ENCODE measurements at places on chromosomes 12 and 14.

DNA sequence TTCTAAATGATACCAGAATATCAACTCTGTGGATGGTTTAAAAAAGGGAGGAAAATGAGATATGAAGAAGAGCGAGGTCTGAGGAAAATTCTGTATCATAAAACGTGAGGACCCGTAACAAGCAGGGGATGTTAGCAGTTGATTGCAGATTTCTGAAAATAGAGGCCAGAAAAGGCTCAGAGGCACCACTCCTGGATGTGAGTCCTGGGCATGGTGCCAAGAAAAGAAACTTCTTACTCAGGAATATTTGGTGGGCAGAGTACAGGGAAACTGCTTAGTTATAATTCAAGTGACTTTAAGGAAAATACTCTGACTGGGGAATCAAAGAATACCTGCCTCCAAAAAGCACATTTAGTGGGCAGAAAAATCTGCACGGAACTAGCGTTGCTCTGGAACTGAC lies 85.5 kb downstream of the PRICKLE1 start:
- no peak for DNase-seq

GRCh38 chr12:5043589-5044419 lies at the start of gene KCNA5:
KCNA5 (plus strand) TSS chr12:5043879; CDS start chr12:5044148, 269 bp downstream.
- no peak for DNase-seq

DNA sequence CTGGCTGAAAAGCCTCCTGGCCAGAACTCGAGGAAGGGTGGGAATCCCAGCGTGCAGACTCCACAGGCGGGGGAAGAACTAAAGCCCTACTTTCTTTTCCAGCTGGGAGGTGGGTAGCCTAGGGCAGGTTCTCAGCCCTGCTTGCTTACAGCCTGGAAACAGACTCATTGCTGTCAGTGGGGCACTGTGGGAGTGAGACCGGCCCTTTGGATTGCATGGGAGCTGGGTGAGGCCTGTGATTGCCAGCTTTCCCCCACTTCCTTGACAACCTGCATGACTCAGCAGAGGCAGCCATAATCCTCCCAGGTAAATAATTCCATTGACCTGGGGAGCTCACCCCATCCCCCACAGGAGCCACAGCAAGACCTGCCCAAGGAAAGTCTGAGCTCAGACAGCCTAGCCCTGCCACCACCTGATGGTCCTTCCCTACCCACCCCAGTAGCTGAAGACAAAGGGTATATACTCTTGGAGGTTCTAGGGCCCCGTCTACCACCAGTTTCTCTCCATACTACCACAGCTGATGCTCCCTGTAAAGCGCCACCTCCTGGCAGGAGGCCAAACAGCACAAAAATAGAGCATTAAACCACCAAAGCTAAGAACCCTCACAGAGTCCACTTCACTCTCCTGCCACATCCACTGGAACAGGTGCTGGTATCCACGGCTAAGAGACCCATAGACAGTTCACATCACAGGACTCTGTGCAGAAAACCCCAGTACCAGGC lies 294.1 kb downstream of the SEC23A start:
- DNase-seq = no peak

DNA sequence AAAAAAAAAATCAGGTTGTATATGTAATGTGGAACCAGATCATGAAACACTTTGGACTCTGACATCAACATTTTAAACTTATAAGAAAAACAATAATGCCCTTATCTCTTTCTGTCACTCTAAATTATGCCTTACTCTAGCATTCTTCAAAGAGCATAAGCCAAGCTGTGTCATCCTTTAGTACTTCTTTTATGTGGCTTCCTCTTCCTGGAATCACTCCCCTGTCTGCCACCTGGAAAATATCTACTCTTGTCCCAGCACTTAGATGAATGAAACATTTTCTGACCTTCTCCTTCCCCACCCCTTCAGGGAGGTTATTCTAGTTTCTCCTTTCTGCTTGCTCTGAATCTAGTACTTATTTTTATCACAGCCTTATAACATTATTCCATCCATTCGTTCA lies 101.2 kb downstream of the CNTN1 start:
- no peak for DNase-seq

GRCh38 chr12:25155022-25155576 lies 39.9 kb downstream of the DNAI7 start:
- no peak for DNase-seq

GRCh38 chr12:111503116-111503515 lies 96.0 kb downstream of the ATXN2 start:
- no peak for DNase-seq

GRCh38 chr12:50597200-50598195 lies 92.7 kb downstream of the DIP2B start:
- DNase-seq = peak; percentile 4

DNA sequence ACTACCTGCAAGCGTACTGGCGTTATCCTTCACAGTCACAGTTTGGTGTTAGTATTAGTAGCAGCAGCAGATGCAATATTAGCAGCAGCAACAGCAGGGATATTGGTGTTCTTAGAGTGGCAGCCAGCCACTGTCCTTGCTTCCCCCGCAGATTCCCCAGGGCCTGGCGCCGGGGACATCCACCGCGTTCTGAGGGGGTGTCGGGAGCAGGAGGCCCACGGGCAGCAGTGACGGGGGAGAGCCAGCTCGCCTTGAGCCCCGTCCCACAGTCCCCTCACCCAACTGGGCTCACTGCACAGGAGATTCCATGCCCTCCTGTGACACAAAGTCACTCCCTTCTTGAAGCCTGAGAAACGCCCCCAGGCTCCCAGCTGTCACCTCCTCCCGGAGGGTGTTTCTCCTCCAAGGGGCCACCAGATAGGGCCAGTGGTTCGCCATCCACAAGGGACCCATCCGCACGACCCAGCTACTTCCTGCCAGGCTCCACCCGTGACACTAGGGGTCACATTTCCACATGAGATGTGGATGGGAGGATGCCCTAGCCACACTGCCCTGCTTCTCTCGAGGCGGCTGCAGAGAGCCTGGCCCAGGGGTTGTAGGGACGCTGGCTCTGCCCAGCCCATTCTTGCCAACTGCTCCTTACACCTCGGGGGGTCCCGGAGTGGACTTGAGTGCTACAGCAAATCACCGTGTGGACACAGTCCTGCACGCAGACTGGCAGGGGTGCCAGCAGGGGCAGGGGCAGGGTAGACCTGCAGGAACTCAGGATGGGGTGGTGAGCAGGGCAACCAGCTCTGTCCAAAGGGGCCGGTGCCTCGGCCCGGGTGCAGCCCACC lies 123.1 kb downstream of the PIWIL1 start:
- no peak for DNase-seq

- no peak for DNase-seq
These were observed 58.9 kb downstream of the GPR65 start for GRCh38 chr14:88063811-88064210.

DNA sequence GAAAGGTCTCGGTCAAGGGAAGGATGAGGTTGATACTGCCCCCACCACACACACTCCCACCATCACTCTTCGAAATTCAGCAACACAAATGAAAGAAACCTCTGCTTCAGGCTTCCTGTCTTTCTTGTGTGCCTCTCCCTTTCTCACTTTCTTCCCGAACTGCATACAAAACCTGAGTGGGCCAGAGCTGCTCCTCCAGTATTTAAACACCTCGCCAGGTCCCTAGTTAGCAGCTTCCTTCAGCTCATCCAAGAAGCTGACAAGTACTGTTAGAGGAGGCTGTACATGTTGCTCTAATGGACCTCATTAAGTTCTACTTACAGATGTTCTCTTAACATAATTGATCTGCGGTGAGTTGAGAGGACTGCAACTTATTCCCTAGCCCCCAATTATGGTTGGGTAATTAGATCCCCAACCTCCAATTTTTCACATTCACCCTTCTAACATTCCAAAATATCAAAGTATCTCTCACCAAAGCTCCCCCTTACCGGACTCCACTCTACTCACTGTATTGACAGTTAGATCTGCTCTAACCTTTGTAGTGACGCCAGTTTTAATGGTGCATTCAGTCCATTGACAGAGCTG lies 4.1 kb upstream of the LMO3 start:
- no peak for DNase-seq

GRCh38 chr14:50320283-50320682 lies 8.2 kb downstream of the DMAC2L start:
- DNase-seq = no peak

DNA sequence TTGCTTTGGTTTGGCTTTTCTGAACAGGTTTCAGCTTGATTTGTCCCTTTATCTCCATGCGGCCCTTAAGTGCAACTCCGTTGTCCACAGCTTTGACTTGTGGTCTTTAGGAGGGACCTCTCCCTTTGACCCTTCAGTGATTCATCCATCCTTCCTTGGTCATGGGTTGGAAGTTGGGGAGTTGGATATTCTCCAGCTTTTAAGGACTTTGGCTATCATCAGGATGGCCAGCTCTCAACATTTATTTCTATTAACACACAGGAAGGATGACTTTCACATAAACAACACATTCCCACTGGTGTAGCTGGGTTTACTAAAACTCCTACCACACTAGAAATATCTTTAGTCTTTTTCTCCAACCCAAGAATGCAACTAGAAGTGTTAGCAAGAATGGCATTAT lies 50.9 kb upstream of the E2F7 start:
- no peak for DNase-seq

GRCh38 chr14:98623788-98624415 lies 648.1 kb downstream of the BCL11B start:
- no peak for DNase-seq

DNA sequence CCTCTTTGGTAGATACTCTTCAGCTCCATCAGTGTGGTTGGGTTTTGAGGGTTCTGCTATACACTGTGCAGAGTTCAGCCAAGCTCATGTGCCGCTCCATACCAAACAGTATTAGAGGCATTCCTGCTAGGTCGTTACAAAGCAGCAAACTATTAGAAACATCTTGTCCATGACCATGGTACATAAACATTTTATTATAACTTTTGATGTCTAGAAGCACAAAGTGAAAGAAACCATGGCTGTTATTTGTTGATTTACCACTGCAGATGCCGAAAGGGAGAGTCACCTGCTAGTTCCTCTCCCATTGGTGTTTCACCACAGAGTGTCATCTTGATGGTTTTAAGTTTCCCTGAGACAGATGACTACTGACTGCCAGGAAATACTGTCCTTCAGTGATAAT lies 242.0 kb downstream of the ADAMTS20 start:
- DNase-seq = no peak

- no peak for DNase-seq
These were observed 464.2 kb downstream of the MED13L start for GRCh38 chr12:115813256-115813655.

- DNase-seq = no peak
These were observed 7.2 kb upstream of the SDR9C7 start for GRCh38 chr12:56941299-56942017.

DNA sequence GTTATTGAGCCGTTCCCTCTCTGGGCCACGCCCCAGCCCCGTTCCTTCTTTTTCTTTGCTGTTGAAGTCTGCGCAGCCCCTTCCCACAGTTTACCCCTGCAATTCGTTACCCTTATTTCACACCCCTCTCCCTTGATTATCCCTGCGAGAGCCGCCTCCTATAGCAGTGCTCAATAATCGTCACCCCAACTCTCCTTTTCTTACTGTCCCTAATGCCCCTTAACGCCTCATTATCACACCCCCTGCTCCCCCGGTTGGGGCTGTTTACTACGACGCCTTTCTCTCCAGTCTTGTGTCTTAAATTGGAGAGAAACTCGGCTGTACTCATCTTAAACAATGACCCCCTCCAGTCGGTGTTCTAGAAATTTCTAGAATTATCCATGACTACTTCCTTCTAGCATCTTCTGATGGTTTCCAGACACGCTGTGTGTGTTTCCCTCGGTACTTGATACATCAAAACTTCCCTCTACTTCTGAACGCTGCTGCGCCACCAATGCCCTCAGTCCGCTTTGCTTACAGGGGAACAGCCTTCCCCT lies 713 bp upstream of the FBXL14 start:
- DNase-seq = no peak

GRCh38 chr12:14260011-14260993 lies 105.2 kb upstream of the ATF7IP start:
- no peak for DNase-seq

DNA sequence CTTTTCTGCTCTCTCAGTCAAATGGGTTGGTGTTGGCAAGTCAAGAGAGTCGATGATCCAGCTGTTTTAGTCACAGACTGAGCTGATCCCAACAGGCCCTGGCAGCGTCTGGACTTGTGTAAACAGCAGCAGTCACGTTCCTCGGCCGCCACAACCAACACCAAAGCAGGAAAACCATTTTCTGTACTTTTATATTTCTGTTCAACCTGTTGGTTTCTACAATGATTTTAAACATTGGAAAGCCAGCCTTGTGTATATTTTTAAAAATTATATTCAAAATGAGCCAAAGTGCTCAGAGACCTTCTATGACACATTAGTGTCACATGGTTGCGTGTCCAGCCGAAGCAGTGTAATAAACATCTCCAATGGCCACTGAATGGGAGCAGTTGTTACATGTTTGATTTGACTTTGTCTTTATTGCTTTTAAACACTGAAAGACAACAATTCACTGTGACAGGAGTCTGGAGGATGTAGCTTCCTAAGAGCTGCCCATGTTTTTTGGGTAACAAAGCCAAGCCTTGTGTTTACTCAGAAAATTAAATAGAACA lies 5.9 kb upstream of the SIVA1 start:
- no peak for DNase-seq

DNA sequence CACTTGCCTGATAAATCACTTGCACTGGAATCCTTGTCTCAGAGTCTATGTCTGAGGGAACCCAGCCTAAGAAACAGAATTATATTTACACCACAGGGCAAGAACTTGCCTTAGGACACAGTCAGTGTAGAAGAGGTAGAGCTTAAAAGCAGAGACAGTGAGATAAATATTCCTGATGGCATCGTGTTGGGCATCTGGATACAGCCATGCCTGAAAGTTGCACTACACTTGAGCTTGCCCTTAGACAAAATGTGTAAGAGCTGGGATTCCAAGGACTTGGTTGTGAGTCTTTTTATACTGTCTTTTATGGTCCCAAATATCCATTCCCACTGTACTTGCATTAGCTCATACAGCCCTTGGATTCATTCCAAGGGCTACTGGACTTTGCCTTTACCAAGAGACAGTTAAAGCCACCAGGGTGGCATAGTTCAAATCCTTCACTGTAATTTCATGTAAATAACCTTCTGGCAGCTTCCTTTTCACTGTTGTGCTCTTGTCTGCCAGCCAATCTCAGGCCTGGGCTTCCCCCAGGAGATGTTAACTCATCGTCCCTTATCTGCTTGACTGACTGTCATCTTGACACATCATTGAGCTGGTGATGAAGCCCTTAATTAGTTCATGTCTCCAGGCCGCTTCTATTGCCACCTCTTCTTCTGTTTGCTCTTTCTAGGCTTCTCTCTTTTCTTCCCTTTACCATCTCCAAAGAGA lies 577.9 kb upstream of the TBX3 start:
- no peak for DNase-seq

DNA sequence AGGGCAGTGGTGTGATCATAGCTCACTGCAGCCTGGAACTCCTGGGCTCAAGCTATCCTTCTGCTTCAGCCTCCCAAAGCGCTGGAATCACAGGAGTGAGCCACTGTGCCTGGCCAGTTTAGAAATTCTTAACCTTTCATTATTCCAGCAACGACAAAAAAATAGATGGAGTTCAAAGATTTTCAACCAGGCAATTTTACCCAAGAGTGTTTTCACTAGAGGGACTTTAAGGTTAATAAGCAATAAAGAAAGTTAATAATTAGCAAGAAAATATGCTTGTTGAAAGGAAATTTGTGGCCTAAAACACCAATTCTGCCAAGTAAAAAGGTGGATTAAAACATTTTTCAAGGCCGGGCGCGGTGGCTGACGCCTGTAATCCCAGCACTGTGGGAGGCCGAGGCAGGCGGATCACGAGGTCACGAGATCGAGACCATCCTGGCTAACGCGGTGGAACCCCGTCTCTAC lies 14.8 kb downstream of the CDKL1 start:
- no peak for DNase-seq
